Stimulated activated CD8-positive, alpha-beta memory T cell treated with anti-CD3 and anti-CD28 coated beads, Interleukin-7, amount 100 ng/mL, for 48 hours (primary cell): ENCODE measurements at places on chromosomes 13 and 19.
A peak's percentile ranks its signal among the peaks of the same experiment; 100 is the strongest.

DNA sequence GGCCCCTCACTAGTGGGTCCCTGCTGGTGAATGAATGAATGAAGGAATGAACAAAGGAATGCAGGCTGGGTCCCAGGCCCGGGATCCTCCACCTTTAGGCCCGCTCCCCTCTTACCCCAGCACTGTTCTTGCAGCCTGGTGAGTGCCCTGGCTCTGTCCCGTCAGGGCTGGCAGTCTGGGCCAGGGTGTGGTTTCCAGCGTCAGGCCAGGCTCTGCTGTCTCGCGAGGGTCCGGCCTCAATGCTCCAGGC lies 317 bp downstream of the LYL1 start:
- no peak for DNase-seq

- peak; percentile 24 for DNase-seq
Measured at GRCh38 chr19:52993342-52994178, 20.2 kb upstream of the ERVV-1 start.

DNA sequence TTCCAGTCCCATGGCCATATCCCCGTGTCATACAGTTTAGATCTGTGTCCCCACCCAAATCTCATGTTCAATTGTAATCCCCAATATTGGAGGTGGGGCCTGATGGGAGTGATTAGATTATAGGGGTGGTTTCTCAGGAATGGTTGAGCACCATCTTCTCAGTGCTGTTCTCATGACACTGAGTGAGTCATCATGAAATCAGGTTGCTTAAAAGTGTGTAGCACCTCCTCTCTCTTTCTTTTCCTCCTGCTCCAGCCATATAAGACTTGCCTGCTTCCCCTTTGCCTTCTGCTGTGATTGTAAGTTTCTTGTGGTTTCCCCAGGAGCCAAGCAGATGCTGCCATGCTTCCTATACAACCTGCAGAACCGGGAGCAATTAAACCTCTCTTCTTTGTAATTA lies 197.8 kb downstream of the NALCN start:
- DNase-seq: no peak

DNA sequence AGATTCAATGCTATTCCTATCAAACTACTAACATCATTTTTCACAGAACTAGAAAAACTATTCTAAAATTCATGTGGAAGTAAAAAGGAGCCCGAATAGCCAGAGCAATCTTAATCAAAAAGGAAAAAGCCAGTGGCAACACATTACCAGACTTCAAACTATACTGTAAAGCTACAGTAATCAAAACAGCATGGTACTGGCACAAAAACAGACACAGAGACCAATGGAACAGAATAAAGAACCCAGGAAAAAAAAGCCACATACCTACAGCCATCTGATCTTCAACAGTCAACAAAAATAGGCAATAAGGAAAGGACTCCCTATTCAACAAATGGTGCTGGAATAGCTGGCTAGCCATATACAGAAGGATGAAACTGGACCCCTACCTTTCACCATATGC lies 10.4 kb upstream of the SOHLH2 start:
- DNase-seq: no peak

DNA sequence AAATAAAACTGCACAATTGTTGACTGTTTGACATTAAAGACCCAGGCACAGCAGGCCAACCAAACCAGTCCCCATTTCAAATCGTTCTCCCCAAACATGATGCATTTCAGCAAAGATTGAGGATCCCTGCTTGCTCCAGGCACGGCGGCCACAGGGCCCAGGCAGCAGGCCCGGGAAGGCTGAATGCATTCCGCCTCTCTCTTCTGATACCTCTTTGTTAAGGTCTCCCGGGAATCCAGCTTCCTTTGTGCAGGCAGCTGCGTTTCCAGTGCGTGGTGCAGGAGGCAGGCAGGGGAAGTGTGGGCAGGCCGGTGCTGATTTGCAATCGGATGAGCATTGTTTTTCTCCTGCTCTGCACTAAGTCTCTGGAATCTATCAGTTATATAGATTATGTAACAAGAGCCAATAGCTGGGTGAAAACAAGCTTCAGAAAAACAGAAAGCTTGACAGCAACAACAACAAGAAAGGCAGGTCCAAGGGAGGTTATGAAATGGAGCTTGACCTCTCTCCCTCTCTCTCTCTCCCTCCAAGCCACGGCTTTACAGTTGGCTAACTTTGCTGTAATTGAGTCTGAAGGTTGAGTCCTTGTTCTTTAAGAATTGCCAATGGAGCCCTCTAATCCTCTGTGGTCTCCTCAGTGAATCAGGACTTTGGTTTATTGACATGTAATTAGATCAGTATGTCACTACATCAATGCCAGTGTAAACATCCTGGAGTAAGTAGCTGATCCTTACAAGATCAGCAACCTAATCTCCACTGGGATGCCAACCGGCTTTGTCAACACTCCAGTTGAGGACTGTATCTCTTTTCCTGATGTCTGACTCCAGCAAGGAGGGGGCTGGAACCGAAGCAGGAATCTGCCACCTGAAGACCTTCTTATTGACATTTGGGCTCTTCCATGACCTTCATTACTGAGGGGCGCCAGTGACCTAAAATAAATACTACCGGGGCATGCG lies 338.0 kb downstream of the TEX29 start:
- no peak for DNase-seq

- no peak for DNase-seq
Measured at GRCh38 chr13:102643656-102644055, 46.9 kb downstream of the TPP2 start.

- DNase-seq: no peak
Measured at GRCh38 chr19:31693131-31693932, 344.1 kb upstream of the TSHZ3 start.

- no peak for DNase-seq
Measured at GRCh38 chr13:74487091-74487722, 353.0 kb upstream of the KLF12 start.

GRCh38 chr19:38691938-38692457 lies 44.5 kb downstream of the ACTN4 start:
- DNase-seq: no peak

DNA sequence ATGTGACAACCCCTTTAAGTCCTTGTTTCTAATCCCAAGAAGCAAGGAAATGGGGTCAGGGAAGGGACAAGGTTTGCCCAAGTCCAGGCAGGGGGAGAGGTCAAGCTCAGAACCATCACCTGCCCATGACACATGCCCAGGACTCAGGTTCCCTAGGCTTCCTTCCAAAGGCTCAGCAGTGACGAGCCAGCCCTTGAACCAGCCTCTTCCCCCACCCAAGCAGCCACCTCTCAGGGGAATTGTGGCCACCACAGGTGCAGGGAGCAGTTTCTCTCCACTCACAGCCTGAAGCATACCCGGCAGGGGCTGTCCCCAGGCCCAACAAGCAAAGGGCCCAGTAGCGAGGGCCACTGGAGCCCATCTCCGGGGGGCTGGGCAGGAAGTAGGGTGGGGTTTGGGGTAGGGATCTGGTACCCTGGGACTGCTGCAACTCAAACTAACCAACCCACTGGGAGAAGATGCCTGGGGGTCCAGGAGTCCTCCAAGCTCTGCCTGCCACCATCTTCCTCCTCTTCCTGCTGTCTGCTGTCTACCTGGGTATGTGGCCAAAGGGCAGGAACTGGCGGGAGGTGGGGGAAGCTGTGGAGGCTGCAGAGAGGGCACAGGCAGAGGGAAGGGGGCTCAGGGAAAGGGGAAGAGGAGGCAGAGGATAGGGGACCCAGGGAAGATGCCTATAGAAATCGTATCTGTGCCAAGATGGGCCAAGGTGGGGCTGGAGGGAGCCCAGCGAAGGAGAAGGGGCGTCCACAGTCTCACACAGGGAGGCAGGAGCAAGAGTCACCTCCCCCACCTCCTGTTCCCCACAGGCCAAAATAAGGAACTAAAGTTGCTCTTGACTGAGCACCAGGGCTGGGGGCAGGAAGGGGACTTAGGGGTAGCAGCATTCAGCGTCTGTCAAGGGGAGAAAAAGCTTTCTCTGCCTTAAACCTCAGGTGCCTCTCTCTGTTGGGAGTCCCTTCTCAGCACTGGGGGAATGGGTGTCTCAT lies at the start of gene CD79A:
TSS of gene CD79A (plus strand) at position 433 of the 986 bp plus-strand sequence. CDS start at position 459, 26 bp downstream.
- DNase-seq: no peak

GRCh38 chr13:35882722-35883497 lies 248.3 kb downstream of the DCLK1 start:
- no peak for DNase-seq
